Ovary (tissue), 10 donors: ENCODE measurements at places on chromosomes 1 and 21. TPM values are rescaled to one million over a fixed set of nuclear protein-coding genes. Genes with fewer than 3 reads are reported as not detected.

The KRTAP13-2 gene
- total RNA-seq, result not detected

The UFC1 gene
- 96.1 TPM for total RNA-seq

The TAF13 gene
- 20.2 TPM for total RNA-seq

The RGSL1 gene
- not detected for total RNA-seq

The UBE2U gene
- total RNA-seq, result not detected

The OR6N1 gene
- total RNA-seq, result not detected

The CD52 gene
- total RNA-seq, result 2.0 TPM

The NTRK1 gene
- total RNA-seq, result 0.34 TPM

The TCHHL1 gene
- not detected for total RNA-seq

The ZNF648 gene
- total RNA-seq, result 1.4 TPM

The L1TD1 gene
- total RNA-seq, result not detected

The CNTN2 gene
- total RNA-seq, result not detected

The SPRR2F gene
- 12.7 TPM for total RNA-seq

The CA6 gene
- not detected for total RNA-seq

The TNFRSF14 gene
- total RNA-seq, result 33.3 TPM

The SH2D1B gene
- 0.10 TPM for total RNA-seq

The TAS1R3 gene
- total RNA-seq, result not detected

The HSPA13 gene
- 29.1 TPM for total RNA-seq

The BLACAT1 gene
- 0.08 TPM for total RNA-seq

The LCA5L gene
- total RNA-seq, result 11.8 TPM

The TMEM63A gene
- total RNA-seq, result 52.3 TPM

The GJC2 gene
- total RNA-seq, result 11.0 TPM

The CEP104 gene
- total RNA-seq, result 30.8 TPM

The RAP1GAP gene
- total RNA-seq, result 2.2 TPM

The BTBD8 gene
- total RNA-seq, result 7.7 TPM

The HCRTR1 gene
- not detected for total RNA-seq

The C1orf226 gene
- 1.3 TPM for total RNA-seq

The DNALI1 gene
- total RNA-seq, result 14.5 TPM

The SLC1A7 gene
- total RNA-seq, result not detected

The WNT2B gene
- 47.0 TPM for total RNA-seq

The LRRC7 gene
- total RNA-seq, result 0.12 TPM

The KIF2C gene
- 1.4 TPM for total RNA-seq

The FCGR2B gene
- total RNA-seq, result 2.9 TPM

The GBP2 gene
- total RNA-seq, result 105 TPM

The TTC34 gene
- total RNA-seq, result 1.1 TPM

The KCNJ9 gene
- not detected for total RNA-seq

The SIK1 gene
- total RNA-seq, result 35.9 TPM

The ZBED6 gene
- 25.8 TPM for total RNA-seq

The LCE2C gene
- total RNA-seq, result not detected

The BGLAP gene
- 3.0 TPM for total RNA-seq

The CRABP2 gene
- total RNA-seq, result 3.8 TPM

The AKNAD1 gene
- total RNA-seq, result not detected

The MPL gene
- 1.9 TPM for total RNA-seq

The KCNN3 gene
- 0.71 TPM for total RNA-seq

The GJB3 gene
- not detected for total RNA-seq

The RGS18 gene
- 2.0 TPM for total RNA-seq

The MROH7 gene
- total RNA-seq, result 11.9 TPM

The GJA9 gene
- total RNA-seq, result not detected

The MEGF6 gene
- total RNA-seq, result 10.0 TPM

The TSPAN2 gene
- total RNA-seq, result 4.9 TPM

The FNDC5 gene
- 4.2 TPM for total RNA-seq

The LYPD8 gene
- total RNA-seq, result not detected

The ANKRD34A gene
- 3.1 TPM for total RNA-seq

The TMIGD3 gene
- 0.78 TPM for total RNA-seq
